MCF 10A (cell line): ENCODE measurements at places on chromosomes 7 and 10. TPM values are rescaled to one million over a fixed set of nuclear protein-coding genes. Genes with fewer than 3 reads are reported as not detected.

Gene AGFG2
- total RNA-seq: 8.4 and 11.9 TPM in 2 replicates

Gene GAD2
- total RNA-seq: not detected in 2 replicates

Gene IL6
- total RNA-seq: 13.8 and 22.0 TPM in 2 replicates

Gene CD36
- total RNA-seq: 0.12 and 0.27 TPM in 2 replicates

Gene SFTPD
- 0.23 TPM in 1 of 2 replicates, not detected in the other for total RNA-seq

Gene CCSER2
- total RNA-seq: 62.2 and 70.0 TPM in 2 replicates

Gene TFPI2
- not detected in 2 replicates for total RNA-seq

Gene SORCS1
- 0.54 TPM in 1 of 2 replicates, not detected in the other for total RNA-seq

Gene PAX2
- not detected in 2 replicates for total RNA-seq

Gene SVIL
- total RNA-seq: 43.3 and 51.9 TPM in 2 replicates

Gene TET1
- 0.05 TPM in 1 of 2 replicates, not detected in the other for total RNA-seq

Gene LUC7L2
- 138 and 145 TPM in 2 replicates for total RNA-seq

Gene SLC13A4
- not detected in 2 replicates for total RNA-seq

Gene UCMA
- not detected in 2 replicates for total RNA-seq

Gene KAZALD1
- total RNA-seq: 2.4 and 6.7 TPM in 2 replicates

Gene WNT16
- not detected in 2 replicates for total RNA-seq

Gene ATP6V0A4
- 0.40 and 0.64 TPM in 2 replicates for total RNA-seq

Gene GPR85
- total RNA-seq: 0.07 and 0.61 TPM in 2 replicates

Gene RNF148
- 0.63 and 0.96 TPM in 2 replicates for total RNA-seq

Gene FAM13C
- not detected in 2 replicates for total RNA-seq

Gene SPDYE8
- not detected in 2 replicates for total RNA-seq

Gene MPP7
- 4.1 and 5.4 TPM in 2 replicates for total RNA-seq

Gene CPA2
- total RNA-seq: not detected in 2 replicates

Gene GNAT3
- total RNA-seq: not detected in 2 replicates

Gene MRLN
- not detected in 2 replicates for total RNA-seq

Gene PLAC9
- total RNA-seq: 0.93 and 1.0 TPM in 2 replicates

Gene FAS
- 55.6 and 60.2 TPM in 2 replicates for total RNA-seq

Gene ITGB8
- 25.0 and 38.1 TPM in 2 replicates for total RNA-seq

Gene LIPK
- total RNA-seq: not detected in 2 replicates

Gene CYP3A4
- not detected in 2 replicates for total RNA-seq

Gene OPN4
- total RNA-seq: not detected in 2 replicates
